ENCODE measurements at places on chromosomes 12 and 14. TPM values are rescaled to one million over a fixed set of nuclear protein-coding genes. Genes with fewer than 3 reads are reported as not detected.

- DNase-seq = no peak
Observed at GRCh38 chr12:62684570-62685295, 218.1 kb downstream of the MON2 start.

- no peak for DNase-seq
Observed at GRCh38 chr12:120254809-120255208, 10.7 kb downstream of the PXN start.

Gene PRR4
- total RNA-seq = 9.3 TPM

Gene HCAR3
- total RNA-seq = not detected

Measured in PC-3 (cell line).